Right renal cortex interstitium (tissue), 3 donors: ENCODE measurements at places on chromosomes 3 and 15. TPM values are rescaled to one million over a fixed set of nuclear protein-coding genes. Genes with fewer than 3 reads are reported as not detected.

DNA sequence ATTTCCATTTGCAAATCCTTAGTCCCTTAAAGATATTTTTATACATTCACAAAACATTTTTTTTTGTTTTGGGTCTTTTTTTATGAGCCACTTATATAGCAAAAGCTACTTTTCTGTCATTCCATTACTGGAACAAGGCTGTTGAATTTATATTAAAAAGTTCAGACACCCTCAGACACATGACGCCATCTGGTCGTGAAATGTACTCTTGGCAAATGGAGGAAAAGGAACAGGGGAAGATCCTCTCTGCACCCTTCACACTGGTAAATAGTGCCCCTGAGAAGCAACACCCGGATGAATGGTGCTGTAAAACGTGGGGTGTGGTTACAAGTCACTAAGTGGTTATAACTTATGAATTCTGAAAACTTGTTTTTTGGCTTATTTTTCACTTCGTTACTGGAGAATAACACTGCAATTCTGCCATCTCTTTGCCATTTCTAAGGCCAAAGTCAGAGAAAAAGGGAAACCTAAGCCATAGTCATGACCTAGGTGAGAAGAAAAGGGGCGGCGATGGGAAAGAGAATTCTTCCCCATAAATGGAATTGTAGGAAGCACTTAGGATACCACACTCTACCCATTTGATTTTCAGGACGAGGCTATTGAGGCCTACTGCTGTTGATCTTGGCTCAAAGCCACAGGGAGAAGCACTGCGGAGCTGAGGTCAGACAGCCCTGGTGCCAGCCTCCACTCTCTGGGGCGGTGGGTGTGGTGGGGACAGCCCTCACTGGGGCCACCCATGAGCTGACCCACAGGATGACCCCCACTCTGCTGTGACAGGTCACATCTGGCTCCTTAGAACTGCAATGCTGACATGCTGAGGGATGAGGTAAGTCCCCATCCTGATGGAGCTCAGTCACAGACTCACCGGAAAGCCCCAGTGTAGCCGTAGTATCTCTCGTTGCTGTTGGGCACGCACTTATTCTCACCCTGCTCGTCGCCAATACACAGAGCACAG lies 21.9 kb downstream of the LTF start:
- DNase-seq, result no peak

- DNase-seq, result no peak
Observed at GRCh38 chr3:108918866-108919265, 34.8 kb downstream of the GUCA1C start.

The PRR23A gene
- not detected for polyA plus RNA-seq

The PRC1 gene
- polyA plus RNA-seq, result 84.5 TPM
